ENCODE measurements at places on chromosomes 5 and 9.

DNA sequence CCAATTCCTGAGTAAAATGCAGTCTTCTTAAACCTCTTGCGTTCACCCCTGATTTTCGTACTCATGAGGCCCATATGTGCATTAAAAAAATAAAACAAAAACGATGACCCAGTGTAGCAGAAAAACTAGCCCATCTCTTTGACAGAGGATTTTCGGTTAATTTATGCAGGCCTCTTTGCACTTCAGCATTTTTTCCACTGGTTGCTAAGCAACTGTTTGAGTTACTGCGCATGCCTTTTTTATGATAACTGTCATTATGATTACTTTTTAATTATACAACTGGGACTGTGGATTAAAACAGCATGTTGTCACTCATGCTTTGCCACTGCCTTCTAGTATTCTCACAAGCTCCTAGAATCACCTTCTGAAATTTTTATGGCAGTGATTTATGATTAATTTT, 165.0 kb downstream of the SMARCA2 start:
- DNase-seq, result no peak

DNA sequence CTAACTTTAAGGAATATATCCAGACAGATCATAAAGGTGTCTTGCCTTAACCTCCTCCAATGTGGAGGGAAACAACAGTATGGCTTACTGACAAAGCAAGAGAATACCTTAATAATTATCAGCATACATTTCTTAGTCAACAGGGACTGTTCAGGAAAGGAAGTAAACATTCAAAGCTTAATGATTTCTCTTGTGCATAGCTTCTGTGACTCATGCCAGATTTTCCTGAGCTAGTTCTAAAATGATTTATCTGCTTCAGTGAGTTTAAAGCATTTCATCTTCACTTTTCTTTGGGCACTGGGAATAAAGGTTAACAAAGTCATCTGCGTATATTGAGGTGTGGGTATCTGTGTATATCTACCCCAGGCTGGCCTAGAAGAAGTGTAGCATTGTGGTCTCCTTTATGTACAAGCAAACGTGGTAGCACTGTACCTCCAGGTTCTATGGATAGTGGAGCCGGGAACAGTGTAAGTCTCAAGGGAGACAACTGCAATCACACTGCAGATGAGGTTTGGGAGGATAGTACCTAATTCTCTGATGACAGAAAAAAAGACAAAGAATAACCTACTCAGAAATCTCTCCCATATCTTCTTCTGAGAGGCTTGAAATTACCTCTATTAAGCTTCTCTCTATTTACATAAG, 284.1 kb downstream of the HCN1 start:
- DNase-seq, result no peak

DNA sequence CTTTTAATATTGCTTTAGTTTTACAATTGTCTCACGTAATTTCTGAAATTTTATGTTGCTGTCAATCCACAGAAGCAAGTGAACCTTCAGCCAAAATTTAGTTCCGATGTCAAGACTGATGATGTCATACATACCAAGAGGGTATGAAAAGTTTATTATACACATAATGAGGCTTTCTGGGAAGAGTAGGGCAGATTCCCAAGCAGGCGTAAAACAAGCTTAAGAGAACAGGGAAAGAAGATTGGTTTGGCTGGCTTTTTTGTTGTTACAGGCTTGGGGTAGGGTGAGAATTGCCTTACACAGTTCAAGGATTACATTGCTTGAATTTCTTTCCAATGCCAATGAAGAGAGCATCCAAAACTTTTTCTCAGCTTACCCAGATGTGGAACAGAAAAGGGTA, 1962.9 kb upstream of the CDH6 start:
- DNase-seq, result no peak

DNA sequence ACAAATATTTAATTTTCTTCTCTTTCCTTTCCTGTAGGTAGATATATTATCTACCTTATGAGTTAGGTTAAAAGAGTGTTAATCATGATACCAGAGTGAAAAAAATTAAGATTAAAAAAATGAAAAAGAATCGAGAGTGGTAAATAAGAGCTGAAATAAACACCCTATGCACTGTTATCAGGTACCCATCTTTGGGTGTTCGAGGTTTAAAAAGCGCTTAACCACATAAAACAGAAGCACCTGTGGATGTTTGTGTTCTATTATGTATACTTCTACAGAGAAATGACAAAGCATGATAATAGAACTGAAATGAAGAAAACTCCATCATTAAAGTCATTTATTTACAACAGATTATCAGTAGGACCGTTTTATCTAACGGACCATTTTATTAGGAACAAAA, 25.7 kb upstream of the GCNT4 start:
- no peak for DNase-seq

GRCh38 chr9:75105019-75105540, 16.8 kb downstream of the OSTF1 start:
- DNase-seq, result no peak

- DNase-seq, result no peak
Observed at GRCh38 chr9:136140966-136141365, 22.3 kb upstream of the TMEM250 start.

DNA sequence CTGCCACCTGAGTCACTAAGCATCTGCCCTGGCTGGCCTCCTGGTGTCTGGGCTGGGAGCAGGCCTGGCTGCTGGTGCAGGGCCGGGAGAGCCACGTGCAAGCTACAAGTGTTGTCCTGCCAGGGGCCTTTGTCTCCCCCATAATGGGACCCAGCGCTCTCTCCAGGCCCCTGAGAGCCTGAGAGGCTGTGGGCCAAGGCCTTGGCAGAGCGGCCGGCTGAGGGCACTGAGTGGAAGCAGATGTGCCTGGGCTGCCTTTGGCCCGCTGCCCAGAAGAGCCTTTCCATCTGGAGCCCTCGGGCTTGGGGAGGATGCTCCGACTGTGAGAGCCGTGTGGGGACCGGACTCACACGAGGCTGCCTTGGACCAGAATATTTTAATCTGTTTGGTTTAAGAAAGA, 185.5 kb downstream of the RGS3 start:
- no peak for DNase-seq

DNA sequence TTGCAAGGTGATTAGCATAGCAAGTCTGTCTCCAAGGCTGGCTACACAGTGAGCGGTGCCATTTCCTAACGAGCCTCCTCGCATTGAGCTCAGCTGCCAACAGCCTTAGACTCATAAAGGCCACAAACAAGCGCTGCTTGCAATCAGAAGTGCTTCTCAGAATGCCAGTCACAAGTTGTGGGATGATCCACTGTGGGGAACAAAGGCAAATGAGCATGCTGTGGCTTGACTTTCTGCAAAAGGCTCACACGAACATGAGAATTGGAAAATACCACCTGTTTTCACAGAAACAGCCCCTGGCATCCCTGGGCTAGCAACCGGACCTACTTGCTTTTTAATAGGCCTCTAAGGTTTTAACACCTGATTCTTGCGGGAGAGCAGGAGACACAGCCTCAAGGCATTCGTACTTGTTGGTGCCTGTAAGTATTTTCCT, 215.5 kb downstream of the FANCC start:
- DNase-seq, result no peak

DNA sequence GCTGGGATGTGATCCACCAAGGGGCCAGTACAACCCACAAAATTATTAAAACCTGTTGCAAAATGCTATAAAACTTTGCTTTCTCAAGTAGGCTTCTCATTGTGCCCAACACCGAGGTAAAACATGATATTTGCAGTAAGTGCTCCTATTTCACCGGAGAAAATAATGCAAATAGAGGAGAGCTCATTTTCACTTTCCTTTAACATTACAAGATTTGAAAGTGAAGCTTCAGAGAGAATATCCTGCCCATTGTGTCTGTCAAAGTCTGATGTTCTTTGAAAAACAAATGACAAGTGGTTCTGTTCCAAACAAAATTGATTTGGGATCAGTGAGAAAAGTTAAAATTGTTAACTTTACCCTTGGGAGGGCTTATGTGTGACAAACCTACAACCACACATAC, 287.1 kb downstream of the KCNN2 start:
- DNase-seq, result no peak

DNA sequence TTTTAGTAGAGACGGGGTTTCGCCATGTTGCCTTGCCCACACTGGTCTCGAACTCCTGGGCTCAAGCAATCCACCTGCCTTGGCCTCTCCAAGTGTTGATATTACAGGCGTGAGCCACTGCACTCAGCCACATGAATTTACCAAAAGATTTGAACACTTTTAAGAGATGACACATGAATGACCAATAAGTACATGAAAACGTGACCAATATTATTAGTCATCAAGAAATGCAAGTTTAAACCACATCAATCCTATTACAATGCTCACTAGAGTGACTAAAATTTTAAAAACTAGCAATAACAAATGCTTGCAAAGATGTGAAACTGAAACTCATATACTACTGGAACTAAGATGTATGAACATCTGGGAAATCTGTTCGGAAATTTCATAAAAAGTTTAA, 54.3 kb downstream of the NR6A1 start:
- no peak for DNase-seq

- no peak for DNase-seq
Observed at GRCh38 chr5:120091376-120091948, 372.6 kb upstream of the PRR16 start.

DNA sequence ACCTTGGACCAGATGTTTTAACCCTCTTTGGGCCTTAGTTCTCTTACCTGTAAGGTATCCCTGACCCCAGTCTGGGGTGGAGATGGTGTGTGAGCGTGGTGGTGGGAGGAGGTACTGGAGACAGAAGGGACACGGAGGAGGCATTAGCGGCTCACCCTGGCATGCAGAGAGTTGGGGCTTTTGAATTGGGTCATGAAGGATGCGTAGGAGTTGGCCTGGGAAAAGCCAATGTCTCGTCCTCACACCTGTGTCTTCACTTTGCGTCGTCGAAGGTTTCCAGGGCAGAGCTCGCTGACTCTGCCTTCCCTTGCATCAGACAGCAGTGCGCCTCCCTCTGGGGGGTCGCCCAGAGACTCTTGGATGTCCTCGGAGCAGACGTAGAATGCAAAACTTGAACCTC, 11.2 kb downstream of the RXRA start:
- DNase-seq, result no peak

DNA sequence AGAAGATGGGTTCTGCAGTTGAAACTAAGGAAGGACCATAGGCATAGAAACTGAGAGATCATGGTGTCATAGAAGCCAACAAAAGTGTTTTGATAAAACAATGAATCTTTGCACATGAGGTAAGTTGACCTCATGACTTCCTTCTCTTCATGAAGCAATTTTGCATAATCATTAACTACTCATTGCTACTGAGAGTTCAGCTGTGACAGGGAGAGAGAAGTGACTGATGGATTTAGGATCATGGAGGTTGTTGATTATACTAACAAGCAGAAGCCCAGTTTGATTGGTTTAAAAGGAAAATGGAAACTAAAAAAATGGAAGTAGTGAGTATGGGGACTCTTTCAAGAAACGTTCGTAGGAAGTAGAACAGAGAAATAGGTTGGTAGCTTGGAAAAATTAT, 51.2 kb downstream of the PARP8 start:
- peak; percentile 19 for DNase-seq

DNA sequence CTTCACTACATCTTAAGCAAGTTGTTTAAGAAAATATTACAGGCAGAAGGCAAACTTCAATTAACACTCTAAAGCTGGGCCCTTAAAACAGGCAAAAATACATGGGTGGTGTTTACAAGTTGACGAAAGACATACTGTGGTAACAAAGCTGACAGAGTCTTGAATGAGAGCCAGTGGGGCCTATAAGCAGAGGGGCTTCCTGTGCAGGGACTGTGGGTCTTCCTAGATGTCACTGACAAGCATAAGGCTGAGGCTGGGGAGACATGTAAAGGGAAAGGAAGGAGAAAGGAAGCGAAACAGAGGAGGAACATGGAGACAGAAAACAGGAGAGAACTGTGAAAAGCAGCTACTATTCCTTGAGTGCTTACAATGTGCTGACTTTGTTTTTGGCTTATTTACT, 308.0 kb upstream of the RPS23 start:
- no peak for DNase-seq

DNA sequence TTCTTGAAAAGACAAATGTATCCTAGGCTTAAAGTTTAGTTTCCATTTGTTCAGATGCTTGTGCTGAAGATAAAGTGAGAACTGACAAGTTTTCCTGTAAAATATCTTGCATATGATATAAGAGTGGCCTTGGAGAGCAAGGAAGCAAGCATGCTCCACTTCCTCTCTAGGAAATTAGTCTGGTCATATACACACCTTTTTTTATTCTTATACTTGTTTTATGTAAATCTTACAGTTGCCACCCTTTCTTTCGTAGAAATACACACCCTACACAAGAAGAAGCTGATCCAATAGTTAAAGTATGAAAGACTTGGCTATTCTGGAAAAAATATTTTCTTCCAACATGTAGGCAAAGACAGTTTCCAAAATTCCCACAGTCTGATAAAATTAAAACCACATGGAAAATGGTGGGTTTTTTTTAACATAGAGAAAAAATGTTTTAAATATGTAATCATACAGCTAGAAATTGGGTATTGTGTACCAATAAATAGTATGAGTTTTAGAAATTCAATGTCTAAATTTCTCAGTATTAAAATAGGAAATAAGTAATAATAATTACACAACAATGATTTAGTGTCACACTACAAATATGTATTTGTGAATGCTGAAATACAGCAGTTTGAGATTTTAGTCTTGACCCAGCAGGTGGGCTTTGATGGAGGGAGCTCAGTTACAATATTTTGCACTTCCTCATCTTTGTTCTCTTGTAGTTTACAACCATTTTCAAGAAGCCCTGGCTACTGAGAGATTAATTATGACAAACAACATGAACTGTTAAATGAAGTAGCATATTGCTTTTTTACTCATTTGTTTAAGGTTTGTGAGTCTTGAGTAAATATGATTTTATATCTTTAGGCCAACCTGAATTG, 185.7 kb upstream of the GNA14 start:
- DNase-seq, result no peak

GRCh38 chr9:20526500-20527319, 95.6 kb downstream of the MLLT3 start:
- DNase-seq, result no peak

DNA sequence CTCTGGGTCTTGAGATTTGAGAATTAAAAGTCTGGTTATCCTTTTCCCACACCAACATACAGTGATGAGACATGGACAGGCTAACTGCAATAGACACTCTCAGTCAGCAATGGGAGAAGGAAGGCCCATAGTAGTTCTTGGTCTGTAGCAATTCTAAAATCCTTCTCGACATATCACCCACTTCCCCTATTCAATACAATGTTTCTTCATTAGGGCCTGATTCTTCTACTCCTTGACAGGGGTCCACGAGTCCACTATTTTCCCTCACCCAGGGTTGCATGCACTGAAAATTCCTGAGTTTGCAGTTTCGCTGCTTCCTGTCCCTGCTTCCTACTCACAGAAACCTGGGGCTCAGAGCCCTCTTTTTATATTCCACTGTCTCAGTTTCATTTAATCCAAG, 402.8 kb downstream of the MAT2B start:
- DNase-seq, result peak; percentile 48

GRCh38 chr9:18319918-18320445, 154.0 kb upstream of the ADAMTSL1 start:
- DNase-seq, result no peak

DNA sequence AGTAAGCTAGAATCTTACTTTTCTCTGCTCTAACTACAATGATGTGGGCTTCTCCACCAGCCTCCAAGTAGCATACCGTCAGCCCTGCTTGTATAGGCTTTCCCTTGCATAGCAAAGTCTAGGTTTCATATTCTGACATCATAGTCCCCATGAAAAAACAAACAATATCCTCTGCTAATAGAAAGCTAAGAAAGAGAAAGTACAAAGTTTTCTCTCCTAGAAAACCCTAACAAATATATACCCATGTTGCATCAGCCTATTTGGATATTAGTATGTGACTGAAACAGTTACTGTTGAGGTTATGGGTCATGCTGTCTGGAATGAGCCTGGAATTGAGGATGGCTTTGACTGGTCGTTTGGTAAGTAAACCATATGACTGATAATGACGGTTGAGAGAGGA, 1696.0 kb downstream of the MAT2B start:
- DNase-seq, result no peak

GRCh38 chr9:20048985-20049384, 260.1 kb upstream of the SLC24A2 start:
- peak; percentile 37 for DNase-seq

Data from B cell (primary cell).